Smooth muscle cell of the brain vasculature (primary cell): ENCODE measurements at places on chromosomes 2 and 18.

- DNase-seq: no peak
Observed at GRCh38 chr2:39948016-39948719, 169.1 kb upstream of the THUMPD2 start.

DNA sequence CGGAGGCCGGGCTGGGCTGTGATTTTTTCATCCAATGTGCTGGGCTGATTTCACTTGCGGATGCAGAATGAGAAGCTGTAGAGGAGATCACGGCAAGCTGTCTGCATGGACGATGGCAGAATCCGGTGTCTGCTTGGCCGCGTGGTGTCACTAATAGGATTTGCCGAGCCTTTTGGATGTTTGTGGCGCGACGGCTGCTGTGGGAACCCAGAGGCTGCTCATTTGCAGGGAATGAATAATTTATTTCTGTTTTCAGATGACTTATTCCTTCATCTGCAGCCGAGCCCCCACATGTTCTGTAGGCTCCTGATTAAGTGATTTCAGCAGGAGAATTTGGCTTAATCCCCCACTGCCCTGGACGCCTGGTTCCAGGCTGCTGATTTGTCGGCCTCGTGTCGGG, 62.6 kb downstream of the ODC1 start:
- DNase-seq: no peak

DNA sequence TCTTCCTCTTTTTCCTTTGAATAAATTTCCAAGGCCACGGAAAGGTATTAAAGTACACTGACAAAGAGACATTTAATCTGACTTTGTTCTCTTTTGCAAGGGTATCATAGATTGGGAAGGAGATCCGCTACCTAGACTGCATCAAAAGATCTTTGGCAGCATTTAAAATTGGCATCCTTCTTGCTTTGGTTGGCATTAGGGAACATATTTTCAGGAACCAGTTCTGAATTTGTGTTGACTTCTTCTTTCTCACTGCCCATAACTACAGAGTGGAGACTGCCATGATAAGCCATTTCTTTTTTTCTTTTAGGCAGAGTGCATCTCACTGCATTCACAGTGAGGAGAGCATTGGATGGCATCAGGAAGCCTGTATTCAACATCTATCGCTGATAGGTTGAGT, 83.4 kb downstream of the DOCK10 start:
- no peak for DNase-seq

- no peak for DNase-seq
Observed at GRCh38 chr2:101151859-101152271, 683 bp upstream of the TBC1D8 start.

DNA sequence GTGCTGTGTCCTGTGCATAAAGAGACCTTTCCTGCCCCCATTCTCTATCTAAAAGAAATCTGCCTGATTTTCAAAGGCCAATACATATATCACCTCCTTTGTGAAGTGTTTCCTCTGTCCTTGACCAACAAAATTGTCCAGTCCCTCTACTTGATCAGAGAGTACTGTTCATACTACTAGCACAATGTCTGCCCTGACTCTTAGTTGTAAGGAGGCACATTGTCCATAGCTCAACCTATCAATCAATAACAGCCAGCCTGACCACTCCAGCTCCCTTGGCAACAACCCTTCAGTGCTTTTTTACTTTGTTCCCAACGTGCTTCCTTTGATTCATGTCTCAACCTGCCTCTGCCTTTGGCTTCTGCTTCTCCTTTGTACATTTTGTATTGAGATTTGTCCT, 398.9 kb downstream of the TRIB2 start:
- DNase-seq: no peak

- no peak for DNase-seq
Observed at GRCh38 chr2:51265539-51265938, 233.6 kb upstream of the NRXN1 start.

- no peak for DNase-seq
Observed at GRCh38 chr2:152037743-152038435, 61.0 kb downstream of the CACNB4 start.

DNA sequence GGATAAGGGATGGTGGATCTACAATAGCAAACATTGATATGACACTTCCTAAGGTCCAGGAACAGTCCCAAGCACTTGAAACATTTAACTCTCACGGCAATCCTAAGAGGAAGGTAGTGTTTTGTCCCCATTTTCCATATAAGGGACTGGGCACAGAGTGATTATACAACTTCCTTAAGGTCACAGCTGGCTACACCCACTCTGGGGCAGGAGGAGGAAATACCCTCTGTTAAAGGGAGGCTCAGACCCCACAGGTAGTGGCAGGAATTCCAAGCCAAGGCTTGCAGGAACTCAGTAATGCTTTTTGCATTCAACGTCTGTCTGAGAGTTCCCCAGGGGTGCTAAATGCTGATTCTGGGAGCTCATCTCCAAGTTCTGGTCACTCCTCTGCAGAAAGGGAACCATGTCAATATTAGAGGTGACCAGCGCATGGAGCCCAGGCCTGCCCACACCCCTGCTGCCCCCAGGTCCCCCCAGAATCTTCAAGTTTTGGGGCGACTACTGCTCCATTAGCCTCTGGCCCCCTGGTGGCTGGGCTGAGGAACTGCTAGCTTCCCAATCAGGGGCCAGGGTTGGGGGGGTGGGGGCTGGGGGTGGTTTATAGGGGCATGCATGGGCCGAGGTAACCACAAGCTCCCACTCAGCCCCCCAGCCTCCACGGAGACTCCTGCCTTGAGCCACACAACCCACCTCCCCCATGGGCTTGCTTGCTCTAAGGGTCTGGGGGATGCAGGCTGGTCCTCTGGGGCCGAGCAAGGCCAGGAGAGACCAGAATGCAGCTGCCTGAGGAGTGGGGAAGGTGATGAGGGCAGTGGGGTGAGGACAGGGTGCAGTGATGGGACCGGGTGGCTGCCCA, 11.1 kb downstream of the OBSL1 start:
- no peak for DNase-seq

GRCh38 chr2:143582046-143582747, 453.0 kb downstream of the ARHGAP15 start:
- DNase-seq: no peak
